Retina (tissue), 1 donor: ENCODE measurements at places on chromosomes 7 and 10.

- DNase-seq, result no peak
These were observed 587.5 kb downstream of the GLRX3 start for GRCh38 chr10:130723704-130724103.

- no peak for DNase-seq
These were observed 811 bp downstream of the CDK5 start for GRCh38 chr7:151056666-151057505.

GRCh38 chr7:28802450-28802849, 155.7 kb downstream of the TRIL start:
- no peak for DNase-seq

- DNase-seq, result no peak
These were observed 982.0 kb downstream of the SORCS1 start for GRCh38 chr10:106182542-106182941.

GRCh38 chr7:155992974-155993373, 180.7 kb upstream of the SHH start:
- DNase-seq, result no peak

- DNase-seq, result no peak
These were observed 117.4 kb downstream of the RNLS start for GRCh38 chr10:88465765-88466164.

GRCh38 chr7:16368885-16369284, 52.5 kb downstream of the CRPPA start:
- no peak for DNase-seq

GRCh38 chr10:122264436-122264835, 6.7 kb upstream of the BTBD16 start:
- DNase-seq, result no peak

DNA sequence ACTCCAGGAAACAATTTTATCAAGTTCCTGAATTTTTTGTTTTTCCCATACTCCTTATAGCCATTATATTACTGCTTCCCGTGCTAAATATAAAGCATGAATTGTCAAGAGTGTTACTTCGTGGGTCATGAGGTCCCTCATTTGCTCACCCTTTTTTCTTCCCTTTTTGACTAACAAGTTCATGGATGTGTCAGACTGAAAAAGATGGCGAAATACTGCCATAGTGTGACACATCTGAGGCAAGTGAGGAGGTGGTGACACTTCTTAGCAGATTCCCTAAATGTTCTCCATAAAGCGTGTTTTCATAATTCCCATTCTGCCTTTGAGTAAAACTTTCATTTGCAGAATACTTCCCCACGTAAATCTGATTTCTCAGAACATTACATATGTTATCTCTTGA, 269.6 kb upstream of the FZD1 start:
- DNase-seq, result no peak

- no peak for DNase-seq
These were observed 1.6 kb downstream of the AIFM2 start for GRCh38 chr10:70130878-70131559.

GRCh38 chr10:126696684-126697083, 26.2 kb upstream of the C10orf90 start:
- DNase-seq, result no peak

- DNase-seq, result no peak
These were observed 147.1 kb upstream of the NRBF2 start for GRCh38 chr10:62985807-62986600.

GRCh38 chr10:133110609-133111275, 23.0 kb downstream of the ADGRA1 start:
- no peak for DNase-seq

- no peak for DNase-seq
These were observed 11.3 kb upstream of the PRXL2A start for GRCh38 chr10:80397014-80397413.
